ENCODE measurements at places on chromosomes 11 and 22.

DNA sequence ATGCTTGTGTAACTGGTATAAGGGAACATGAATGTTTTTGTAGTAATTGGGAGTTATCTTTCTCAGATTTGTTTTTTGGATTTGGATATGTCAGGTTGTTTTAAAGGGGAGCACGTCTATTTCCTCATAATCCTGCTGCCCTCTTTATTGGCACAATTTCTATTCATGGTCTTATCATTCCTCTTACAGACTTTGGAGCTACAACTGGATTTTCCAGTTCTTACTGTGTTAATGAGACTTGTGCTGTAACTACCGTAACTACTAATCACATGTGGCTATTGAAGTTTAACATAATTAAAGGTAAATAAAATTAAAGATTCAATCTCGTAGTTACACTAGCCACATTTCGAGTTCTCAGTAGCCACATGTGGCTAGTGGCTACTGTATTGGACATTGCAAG is 1.9 kb downstream of the FDX1 start:
- no peak for DNase-seq

GRCh38 chr22:28604966-28605761 is 74.5 kb downstream of the TTC28 start:
- no peak for DNase-seq

DNA sequence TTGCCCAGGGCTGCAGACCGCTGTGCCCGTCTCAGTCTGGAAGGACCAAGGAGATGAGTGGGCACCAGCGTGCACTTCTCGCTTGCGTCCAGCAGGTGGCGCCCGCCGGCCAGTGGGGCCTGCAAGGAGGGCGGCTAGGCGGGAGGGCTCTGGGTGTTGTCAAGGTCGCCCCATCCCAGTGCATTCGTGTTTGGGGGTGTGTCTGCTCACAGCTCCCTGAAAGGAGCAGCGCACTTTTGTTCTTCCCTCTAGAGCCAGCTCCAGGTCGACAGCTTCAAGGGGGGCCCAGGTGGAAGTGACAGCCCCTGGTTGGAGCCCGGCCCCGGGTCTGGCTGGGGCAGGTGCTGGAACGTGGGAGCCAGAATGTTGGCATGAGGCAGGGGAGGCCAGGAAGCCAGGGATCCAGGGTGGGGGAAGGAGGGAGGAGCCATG is 23.4 kb upstream of the MPPED1 start:
- peak; percentile 76 for DNase-seq

- DNase-seq, result no peak
Observed at GRCh38 chr22:25630447-25630846, 66.0 kb downstream of the GRK3 start.

- DNase-seq, result no peak
Observed at GRCh38 chr22:37295213-37295886, 13.0 kb downstream of the CYTH4 start.

GRCh38 chr22:20554824-20555223 is 47.4 kb downstream of the MED15 start:
- DNase-seq, result no peak

DNA sequence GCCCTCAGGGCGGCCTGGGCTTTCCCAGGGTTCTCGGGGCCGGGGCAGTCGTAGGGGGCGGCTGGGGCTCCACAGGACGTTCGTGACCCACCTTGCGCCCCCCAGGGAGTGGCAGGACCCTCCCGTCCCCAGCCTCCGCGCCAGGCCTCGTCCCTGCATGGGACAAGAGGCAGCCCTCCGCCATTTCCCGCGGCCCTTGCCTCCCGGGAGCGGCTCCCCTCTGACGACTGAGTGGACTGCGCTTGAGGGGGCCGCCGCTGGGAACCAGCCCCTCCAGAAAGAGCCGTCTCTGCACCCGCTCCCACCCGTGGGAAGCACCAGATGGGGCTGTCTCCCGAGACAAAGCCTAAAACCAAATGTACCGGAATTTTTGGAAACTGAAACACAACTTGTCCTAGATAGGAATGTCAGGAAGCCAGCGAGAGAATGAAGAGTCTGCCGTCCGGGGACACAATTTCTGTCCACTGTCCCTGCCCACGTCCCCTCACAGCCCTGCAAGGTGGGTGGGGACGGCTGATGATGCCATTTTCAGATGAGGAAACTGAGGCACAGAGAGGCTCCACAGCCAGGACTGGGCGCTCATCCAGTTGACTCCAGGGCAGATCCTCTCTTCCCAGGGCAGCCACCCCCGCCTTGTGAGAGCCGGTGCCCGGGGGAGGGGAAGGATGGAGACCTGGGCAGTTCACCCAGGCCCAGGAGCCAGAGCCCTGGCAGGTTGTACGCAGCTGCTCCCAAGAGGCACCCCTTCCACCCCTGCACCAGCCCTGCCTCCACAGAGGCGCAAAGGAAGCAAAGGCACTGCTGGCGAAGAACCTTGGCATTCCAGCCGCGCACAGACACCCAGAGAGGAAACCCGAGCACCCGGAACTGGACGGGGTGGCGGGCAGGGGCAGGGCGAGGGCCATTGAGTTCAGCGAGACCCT is 18.1 kb upstream of the PICK1 start:
- DNase-seq, result no peak

DNA sequence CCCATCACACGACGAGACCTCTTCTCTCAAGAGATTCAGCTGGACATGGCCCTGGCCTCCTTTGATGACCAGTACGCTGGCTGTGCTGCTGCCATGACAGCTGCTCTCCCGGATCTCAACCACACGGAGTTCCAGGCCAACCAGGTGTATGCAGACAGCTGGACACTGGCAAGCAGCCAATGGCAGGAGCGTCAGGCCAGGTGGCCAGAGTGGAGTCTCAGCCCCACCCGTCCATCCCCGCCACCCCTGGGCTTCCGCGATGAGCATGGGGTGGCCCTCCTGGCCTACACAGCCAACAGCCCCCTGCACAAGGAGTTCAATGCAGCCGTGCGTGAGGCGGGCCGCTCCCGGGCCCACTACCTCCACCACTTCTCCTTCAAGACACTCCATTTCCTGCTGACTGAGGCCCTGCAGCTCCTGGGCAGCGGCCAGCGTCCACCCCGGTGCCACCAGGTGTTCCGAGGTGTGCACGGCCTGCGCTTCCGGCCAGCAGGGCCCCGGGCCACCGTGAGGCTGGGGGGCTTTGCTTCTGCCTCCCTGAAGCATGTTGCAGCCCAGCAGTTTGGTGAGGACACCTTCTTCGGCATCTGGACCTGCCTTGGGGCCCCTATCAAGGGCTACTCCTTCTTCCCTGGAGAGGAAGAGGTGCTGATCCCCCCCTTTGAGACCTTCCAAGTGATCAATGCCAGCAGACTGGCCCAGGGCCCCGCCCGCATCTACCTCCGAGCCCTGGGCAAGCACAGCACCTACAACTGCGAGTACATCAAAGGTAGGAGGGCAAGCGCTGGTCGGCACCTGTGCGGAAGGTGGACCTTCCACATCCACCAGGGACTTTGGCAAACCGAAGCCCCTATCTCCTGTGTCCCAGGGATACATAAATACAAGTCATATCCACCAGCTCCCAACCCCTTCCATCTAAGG is 11.3 kb downstream of the CHRNA10 start:
- DNase-seq, result no peak

- DNase-seq, result no peak
Observed at GRCh38 chr11:66607126-66607834, 9.2 kb upstream of the RBM14 start.

- no peak for DNase-seq
Observed at GRCh38 chr11:38718049-38718448, 2120.0 kb upstream of the RAG2 start.

- DNase-seq, result no peak
Observed at GRCh38 chr11:122305426-122306320, 189.7 kb upstream of the BLID start.

DNA sequence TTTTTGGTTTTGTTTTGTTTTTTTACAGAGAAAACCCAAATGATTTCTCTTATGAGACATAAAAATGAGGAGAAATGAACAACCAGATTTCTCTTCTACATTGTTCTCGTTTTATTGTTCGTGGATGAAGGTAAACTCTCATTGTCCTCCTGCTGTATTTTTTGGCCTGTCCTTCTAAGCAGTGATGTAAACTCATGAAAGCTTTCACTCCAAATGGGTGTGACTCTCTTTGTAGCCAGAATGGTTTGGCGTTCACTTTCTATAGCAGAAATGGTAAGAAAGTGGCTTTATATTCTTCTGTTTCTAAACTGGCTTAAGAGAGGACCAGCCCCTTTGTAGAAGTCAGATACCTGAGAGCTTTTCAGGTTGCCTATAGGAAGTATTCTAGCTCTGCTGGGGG is 15.5 kb upstream of the BMAL1 start:
- DNase-seq, result no peak

GRCh38 chr22:45952553-45952952 is 24.4 kb downstream of the WNT7B start:
- no peak for DNase-seq

DNA sequence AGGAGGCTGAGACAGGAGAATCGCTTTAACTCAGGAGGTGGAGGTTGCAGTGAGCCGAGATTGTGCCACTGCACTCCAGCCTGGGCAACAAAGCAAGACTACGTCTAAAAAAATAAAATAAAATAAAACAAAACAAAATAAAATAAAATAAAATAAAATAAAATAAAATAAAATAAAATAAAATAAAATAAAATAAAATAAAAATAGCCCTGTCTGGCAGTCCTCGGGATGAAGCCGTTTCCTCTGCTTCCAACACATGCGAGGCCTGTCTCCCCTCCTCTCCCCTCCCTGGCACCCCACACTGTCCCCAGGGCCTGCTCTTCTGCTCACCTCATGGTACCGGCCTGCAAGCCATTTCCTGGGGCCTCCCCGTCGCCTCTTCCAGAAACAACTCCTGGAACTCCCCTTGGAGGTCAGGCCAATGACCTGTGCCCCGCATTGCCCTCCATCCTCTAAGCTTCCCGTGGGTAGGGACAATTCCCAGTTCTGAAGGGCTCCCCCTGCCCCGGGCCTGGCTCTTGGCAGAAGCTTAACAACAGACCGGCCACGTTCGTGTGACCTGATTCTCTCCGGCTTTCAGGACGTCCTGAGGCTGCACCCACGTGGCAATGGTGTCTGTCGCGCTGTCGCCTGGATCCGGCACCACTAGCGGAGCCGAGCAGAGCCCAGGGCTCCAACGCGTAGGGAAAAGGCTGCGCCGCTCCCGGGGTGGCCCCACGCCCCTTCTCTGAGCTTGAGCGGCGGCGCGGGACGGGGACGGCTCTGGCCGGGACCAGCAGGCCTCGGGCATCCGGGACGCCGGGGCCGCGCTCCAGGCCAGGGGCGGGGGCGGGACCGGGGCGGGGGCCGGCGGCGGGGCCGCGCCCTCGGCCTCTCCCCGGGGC is 456 bp upstream of the PARVB start:
- no peak for DNase-seq

GRCh38 chr11:56611174-56611573 is 3.5 kb downstream of the OR5M1 start:
- no peak for DNase-seq

DNA sequence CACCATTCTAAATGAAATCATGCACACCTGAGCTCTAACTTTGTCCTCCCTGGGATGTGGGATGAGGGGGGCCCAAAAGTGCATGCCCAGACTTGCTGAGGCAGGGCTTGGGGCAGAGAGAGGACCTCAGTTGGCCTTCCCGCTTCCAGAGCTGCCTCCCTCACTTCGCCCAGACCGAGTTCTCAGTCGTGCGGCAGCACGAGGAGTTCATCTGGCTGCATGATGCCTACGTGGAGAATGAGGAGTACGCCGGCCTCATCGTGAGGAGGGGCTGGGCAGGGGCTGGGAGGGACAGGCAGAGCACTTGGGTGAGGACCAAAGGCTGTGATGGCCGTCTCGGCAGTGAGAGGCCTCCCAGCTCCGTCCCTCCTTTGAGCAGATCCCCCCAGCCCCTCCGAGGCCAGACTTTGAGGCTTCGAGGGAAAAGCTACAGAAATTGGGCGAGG is 8.2 kb downstream of the CFL1 start:
- DNase-seq, result no peak

DNA sequence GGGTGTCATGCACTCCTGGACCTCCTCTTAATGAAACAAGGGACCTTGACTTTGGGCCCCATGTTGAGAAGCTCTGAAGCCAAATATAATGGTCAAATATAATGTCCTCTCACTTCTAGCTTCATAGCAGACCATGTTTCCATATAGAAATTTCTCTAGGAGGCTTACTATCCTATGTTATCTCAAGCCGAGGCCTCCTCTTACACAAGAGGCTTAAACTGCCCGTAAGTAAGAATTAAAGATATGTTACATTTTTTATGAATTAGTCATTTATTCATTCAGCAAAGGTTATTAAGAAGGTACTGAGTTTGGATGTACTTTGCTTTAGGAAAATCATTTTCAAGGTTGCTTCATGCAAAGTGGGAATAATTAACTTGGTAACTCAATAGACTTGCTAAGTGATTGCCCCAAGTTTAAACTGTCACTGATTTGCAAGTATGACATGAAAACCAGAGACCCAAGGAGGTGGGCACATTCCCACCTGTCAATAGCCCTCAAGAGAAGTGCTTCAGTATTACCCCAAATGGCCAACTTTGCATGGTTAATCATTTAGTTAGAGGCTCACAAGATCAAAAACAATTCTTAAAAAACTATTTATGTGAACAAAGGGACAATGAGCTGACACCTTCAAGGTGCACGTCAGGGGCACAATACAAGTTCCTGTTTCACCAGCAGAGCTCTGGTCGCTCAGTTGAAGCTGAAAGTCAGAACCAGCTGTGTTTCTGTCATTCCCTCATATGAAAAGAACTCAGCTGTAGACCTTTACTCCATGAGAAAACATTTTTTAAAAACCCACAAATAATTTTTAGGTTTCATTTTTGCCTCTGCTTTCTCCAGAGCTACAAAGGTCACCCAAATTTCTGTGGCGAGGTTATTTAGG is 20.9 kb downstream of the BDNF start:
- DNase-seq, result no peak

- no peak for DNase-seq
Observed at GRCh38 chr11:3735827-3736226, 61.5 kb downstream of the NUP98 start.

GRCh38 chr22:22818861-22819855 is 68.5 kb upstream of the IGLL5 start:
- DNase-seq, result peak; percentile 82

DNA sequence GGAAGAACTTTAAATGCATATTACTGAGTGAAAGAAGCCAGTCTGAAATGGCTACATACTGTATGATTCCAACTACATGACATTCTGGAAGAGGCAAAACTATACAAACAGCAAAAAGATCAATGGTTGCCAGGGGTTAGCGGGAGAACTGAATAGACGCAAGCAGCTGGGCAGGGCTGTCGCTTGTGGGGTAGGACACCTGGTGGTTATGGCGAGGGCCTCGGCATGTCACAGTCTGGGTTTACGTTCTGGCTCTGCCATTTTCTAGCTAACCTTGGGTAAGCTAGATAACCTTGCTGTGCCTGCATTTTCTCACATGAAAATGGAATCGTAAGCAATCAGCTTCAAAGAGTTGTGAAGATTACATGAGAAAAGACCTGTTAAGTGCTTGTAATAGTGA is 55.2 kb upstream of the SYT13 start:
- DNase-seq, result no peak

DNA sequence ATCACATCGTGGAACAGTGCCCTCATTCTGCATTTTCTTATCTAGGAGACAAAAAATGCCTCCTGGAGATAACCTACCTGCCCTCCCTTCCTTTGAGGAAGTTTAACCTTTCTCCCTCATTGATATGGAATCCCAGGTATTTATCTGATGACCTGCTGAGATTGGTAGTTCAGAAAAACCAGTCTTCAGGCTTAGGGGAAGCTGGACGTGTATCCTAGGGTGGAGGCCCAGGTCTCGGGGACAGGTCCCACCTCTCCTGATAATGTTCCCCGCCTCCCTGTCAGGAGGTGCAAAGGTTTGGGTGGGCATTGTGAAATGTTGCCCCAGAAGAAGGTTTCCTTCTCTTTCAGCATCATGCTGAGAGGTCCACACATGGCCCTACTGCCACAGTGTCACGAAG is 186.9 kb upstream of the NAV2 start:
- no peak for DNase-seq

- DNase-seq, result no peak
Observed at GRCh38 chr11:47589584-47589976, 3.1 kb downstream of the FAM180B start.

Measured in DND-41 (cell line).